ENCODE measurements at places on chromosomes 7 and 10.

- no peak for DNase-seq
These were observed 2.4 kb downstream of the NCAPG2 start for GRCh38 chr7:158702196-158702595.

- DNase-seq = no peak
These were observed 52.6 kb downstream of the HTR7 start for GRCh38 chr10:90805206-90805605.

DNA sequence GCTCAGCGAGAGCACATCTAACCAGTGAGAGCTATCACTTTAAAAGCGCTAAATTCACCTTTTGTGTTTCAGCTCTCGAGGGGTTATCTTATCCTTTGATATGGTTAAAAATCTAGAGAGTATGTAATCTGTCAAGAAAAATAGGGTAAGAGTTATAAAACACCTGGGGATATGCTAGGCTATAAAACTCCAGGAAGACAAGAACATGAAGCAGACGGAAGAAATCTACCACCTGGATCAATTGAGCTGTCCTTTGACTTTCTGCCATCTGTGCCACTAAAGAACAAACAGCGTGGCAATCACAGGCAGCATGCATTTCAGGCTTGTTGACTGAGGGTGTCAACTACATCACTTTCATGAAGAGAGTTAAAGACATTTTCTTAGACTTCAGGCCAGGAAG, 83.1 kb downstream of the ZNF248 start:
- DNase-seq = no peak

GRCh38 chr10:119700321-119700954, 25.4 kb upstream of the INPP5F start:
- no peak for DNase-seq

GRCh38 chr10:129710510-129710847, 243.4 kb downstream of the MGMT start:
- no peak for DNase-seq

- DNase-seq = no peak
These were observed 1177.4 kb upstream of the PHF14 start for GRCh38 chr7:9796241-9796640.

GRCh38 chr7:125927556-125927955, 997.9 kb upstream of the POT1 start:
- no peak for DNase-seq

- no peak for DNase-seq
These were observed 98.7 kb upstream of the DNAJB6 start for GRCh38 chr7:157238087-157238486.

DNA sequence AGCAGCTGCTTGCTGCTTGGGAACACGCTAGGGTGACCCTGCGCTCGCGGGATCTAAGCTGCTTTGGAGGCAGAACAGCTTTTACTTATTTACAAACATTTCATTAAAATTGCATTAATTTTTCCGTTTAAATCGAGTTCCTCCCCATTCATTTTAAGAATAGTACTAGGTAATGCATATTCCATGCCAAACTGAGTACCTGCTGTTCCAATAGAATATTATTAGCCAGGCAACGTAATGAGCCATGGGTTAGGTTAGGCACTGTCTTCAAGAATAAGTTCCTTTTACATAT, 860 bp downstream of the EXOC6 start:
- no peak for DNase-seq

- DNase-seq = no peak
These were observed 92.0 kb downstream of the ABLIM1 start for GRCh38 chr10:114566064-114566463.

DNA sequence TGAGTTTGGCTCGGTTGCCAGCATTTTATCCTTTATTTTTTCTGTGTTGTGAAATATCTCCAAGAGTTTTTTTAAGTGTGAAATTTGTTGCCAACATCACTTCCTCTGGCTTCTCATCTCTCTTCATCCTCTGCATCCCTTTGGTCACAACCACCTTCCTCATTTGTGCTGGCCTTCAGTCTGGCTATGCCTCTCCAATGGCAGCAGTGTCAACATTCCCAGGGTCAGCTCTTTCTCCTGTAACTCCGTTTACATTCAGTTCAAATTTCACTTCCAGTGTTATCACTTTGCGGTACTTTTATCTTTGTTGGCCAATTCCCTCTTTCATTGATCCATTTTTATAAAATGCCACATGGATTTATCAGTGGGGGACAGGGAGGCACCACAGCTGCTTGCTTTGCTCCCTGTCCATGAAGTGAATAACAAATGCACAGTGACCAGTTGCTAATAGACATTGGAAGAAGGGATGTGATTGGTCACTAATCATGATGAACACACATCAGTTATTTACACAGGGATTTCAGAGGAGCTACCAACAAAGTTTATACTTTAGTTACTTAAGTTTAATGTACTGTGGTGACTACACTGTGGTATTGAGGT, 311.4 kb upstream of the LRGUK start:
- no peak for DNase-seq

- no peak for DNase-seq
These were observed 34.3 kb upstream of the BTBD16 start for GRCh38 chr10:122236690-122237306.

DNA sequence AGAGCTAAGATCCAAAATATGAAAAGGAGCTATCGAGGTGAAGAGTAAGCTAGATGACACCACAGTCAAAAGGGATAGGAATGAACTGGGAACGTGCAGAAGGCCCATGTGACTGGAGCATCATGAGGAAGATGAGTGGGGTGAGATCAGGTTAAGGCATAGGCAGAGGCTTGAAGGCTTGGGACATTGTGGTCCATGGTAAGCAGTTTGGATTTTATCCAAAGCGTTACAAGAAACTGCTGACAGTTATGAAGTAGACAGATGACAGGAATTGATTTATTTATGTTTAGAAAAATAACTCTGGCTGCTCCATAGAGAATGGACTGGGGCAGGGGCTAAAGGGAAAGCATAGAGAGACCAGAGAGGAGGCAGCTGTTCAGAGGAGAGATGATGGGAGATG, 18.1 kb upstream of the PANK1 start:
- DNase-seq = no peak

DNA sequence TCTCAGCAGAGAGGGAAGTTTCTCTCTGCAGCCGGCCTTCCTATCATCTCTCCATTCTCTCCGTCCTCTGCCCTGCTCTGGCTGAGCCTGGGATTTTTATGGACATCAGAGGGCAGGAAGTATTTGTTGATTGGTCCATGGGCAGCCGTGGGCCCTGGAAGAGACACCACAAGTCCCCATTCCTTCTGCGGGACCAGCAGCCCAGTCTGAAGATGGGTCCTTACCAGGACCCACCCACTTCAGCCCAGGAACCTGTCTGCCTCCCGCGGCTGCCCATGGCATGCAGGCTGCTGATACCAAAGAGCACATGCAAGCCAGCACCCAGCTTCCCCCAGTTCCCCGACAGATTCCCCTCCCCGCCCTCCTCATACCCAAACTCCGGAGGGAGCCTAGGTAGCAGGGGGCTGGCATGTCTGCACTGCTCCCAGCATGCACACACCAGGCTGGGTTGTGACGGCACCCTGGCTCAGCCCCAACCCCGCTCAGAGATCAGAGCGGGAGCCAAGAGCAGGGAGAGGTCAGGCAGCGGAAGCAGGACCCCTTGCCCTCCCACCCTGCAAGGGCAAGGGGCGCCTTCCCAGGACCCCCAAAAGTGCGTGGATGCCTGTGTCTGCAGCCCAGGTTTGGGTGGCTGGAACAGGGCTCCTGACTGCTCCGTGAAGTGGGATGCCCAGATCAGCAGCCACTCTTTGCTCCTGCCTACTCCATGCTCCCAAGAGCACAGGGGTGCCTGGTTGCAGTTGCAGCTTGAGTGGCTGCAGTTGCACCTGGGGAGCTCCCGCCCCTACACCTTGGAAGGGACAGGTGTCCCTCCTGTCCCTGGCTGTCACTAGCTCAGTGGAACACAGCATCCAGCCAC, 538.6 kb upstream of the POT1 start:
- DNase-seq = no peak

DNA sequence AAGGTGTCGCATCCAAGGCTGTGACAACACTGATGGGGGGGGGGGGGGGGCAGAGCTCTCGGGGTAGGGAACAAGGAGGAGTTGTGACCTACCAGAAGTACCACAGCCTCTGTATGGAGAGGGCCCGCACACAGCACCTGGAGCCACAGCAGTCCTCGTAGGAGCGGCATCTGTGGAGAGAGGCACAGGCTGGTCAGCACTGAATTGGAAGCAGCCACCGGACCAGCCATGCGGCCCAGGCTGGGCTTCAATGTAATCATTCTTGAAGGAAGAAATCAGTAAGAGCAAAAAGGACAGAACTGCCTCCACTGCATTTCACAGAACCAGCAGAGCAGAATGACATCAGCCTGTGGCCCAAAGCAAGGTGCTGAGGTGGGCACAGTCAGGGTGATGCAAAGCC, 74.8 kb downstream of the VOPP1 start:
- no peak for DNase-seq

GRCh38 chr7:135490783-135491182, 19.1 kb downstream of the CNOT4 start:
- no peak for DNase-seq

- DNase-seq = no peak
These were observed 4.5 kb downstream of the GHRHR start for GRCh38 chr7:30968294-30968693.

DNA sequence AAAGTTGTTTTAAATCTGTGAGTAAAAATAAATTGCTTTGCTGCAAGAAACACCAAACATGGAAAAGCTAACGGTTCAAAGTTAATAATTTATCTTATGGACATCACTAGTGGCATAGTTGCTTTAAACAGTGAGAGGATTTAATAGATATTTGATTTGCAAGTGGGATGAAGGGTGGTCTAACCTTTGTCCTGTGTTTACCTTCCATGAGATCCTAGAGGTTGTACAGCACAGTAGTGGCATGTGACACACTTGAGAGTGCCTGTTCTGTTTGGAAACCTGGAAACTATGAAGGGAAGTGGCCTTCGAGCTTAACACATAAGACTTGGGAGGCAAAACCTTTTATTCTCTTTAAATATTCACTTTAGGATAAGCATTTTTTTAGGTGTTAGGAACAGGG, 16.0 kb downstream of the EGFR start:
- DNase-seq = no peak

- no peak for DNase-seq
These were observed 48.7 kb downstream of the ANK3 start for GRCh38 chr10:60340973-60341372.

GRCh38 chr10:126240483-126240882, 147.8 kb downstream of the ADAM12 start:
- DNase-seq = no peak

DNA sequence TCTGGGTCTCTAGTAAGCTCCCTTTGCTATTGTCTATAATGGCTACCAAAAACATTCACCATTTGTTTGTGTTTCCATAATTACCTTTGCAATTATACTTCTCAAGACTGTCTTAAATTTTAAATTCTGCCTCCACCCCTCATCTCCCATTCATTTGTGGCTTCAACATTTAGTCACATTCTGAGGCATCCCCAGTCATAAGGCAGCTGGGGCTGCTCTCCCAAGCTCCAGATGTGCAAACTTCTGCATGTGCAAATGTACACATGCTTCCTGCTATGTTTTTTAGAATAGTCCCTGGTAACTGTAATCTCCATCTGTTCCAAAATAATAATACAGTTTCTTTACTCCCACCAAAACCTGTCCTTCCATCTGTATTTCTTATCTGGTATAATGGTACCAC, 97.3 kb downstream of the CDK6 start:
- no peak for DNase-seq

DNA sequence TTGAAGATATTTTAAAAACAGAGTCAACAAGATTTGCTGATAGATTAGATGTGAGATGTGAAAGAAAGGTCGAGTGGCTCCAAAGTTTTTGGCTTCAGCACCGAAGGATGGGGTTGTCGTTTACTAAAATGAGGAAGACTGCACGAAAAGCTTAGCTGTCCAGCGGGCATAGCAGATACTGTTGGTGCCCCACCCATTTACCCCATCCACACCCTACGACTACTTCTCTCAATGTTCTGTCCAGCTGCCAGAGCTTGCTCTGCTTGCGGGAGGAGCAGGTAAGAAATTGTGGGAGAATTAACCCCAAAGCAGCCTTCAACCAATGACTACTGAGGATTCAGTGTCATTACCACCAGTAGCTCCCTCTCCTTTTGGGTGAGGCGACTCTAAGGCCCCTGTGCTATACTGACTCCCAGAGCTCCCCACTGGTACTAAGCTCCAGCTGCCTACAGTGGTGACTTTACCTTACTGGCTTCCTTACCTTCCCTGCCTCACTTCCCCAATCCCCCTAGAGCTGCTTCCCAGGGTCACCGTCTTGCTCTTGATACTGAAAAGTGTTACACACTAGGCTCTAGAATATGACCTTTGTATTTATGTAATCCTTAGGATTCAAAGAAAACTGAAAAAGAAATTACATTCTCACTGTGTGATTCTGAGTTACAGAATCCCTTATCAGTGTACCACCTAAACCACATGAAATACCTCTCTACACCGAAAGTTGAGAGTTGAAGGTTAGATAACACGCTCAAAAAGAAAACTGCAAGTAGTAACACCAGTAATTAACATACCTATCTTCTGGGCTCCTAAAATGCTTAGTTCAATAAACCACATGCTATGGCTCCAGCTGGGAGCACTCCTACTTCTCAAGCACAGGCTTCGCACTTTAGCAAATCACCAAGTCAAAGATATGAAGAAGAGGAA, 22.3 kb downstream of the CACUL1 start:
- DNase-seq = no peak

- DNase-seq = no peak
These were observed 78.3 kb upstream of the NOBOX start for GRCh38 chr7:144481833-144482232.

GRCh38 chr10:116590590-116591444, at the start of gene PNLIPRP1:
Gene PNLIPRP1 (plus strand): TSS chr10:116590959. CDS start chr10:116591130, 171 bp downstream.
- no peak for DNase-seq

DNA sequence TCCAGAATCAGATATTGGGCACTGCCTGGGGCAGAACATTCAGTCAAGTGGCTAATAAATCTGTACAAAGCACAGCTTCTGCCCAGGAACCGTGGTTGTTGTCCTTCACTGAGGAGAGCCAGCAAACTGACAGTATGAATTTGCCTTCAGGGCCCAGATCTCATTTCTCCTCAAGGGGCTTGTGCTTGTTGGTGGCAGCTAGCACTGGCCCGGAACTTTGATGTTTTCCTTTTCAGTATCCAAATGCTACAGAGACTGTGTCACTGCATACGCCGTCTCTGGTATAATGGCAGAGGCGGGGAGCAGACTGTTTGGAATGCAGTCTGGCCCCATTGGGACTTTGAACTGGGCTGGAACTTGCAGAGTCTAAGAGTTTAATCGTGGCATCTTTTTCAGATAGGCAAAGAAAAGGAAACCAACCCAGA, 30.4 kb upstream of the ADD3 start:
- no peak for DNase-seq

DNA sequence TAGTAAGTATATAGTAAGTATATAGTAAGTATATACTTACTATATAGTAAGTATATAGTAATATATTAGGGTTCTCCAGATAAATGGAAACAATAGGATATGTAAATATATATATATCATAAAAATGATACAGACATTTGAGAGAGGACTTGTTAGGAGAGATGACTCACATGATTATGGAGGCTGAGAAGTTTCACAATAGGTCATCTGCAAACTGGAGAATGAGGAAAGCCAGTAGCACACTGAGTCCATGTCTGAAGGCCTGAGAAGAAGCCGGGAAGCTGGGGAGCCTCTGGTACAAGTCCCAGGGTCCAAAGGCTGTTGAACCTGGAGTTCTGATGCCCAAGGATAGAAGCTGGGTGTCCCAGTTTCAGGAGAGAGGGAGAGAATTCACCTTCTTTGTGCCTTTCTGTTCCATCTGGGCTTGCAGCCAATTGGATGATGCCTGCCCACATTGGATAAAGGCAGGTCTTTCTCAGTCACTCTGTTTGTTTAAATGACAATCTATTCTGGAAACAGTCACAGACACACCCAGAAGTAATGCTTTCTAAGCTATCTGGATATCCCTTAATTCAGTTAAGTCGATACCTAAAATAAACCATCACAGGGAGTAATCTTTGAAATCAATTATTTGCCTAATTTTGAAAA, 205.5 kb upstream of the CDC14C start:
- DNase-seq = no peak

- no peak for DNase-seq
These were observed 46.8 kb downstream of the VIPR2 start for GRCh38 chr7:159097661-159098423.

All from stimulated activated CD4-positive, alpha-beta T cell treated with anti-CD3 and anti-CD28 coated beads, Interleukin-1b, Interleukin-23, amount 100 ng/mL, for 1 hour (primary cell).